ENCODE measurements at places on chromosomes 2 and 18. TPM values are rescaled to one million over a fixed set of nuclear protein-coding genes. Genes with fewer than 3 reads are reported as not detected.

DAW1 gene
- total RNA-seq, result not detected

CCDC148 gene
- 3.1 TPM for total RNA-seq

SF3B6 gene
- total RNA-seq, result 102 TPM

DNA sequence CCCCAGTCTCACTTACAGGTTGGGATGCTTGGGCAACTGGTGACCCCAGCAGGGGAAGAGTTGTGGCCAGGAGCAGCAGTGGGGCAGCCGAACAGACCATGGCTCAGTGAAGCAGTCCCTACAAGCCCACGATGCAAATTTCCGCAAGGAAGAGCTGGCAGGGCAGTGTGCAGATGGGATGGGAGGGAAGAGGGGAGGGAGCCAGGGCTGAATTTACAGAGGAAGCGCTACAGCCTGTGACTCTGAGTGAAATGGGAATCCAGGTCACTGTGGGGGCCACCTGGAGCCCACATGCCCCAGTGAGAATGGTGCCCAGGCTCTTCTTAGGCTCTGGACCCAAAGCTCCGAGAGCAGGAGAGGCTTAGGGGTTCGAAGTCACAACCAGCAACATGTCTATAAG, 27.0 kb upstream of the SELENOI start:
- no peak for DNase-seq

DNA sequence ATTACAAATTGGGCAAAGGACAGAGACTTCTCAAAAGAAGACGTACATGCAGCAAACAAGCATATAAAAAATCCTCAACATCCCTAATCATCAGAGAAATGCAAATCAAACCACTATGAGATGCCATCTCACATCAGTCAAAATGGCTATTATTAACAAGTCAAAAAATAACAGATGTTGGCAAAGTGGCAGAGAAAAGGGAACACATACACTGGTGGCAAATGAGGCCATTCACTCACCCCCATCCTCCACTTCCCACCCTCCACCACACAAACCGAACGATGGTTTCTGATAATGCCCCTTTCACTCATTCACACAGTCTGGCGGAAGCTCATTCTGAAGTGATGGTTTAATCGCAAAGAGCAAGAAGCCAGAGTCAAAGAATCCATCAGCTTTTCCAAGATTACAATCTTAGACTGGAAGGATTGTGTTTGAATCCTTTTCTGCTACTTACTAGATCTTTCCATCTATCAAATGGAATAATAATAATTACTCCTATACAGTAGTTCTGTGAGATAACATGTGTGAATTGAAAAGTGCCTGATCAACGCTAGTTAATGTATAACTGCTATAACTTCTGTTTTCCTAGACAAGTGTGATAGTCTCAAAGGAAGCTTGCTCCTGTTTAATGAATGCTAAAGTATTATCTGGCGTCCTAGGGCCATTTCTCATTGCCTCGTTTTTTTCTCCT, 16.9 kb upstream of the CD28 start:
- DNase-seq, result no peak

ZAP70 gene
- total RNA-seq, result 1.2 TPM

DNA sequence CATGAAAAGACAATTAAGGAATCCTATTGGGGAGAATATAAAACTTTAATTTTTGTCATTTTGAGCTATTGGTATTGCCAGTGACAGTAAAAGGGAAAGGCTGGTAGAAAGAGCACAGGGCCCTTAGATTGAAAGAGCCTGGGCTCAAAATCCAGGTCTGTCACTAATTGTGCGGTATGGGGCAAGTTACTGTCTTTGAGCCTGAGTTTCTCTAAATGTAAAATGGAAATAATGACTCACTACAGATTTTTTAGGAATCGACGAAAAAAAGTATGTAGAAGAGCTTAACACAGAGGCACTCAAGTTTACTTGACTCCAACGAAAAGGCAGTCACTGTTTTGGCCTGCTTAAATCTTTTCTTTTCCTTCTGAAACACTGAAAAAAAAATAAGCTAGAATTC, 7.0 kb downstream of the NDUFV2 start:
- DNase-seq, result no peak

GRCh38 chr2:137023205-137023604, 257.9 kb downstream of the THSD7B start:
- DNase-seq, result no peak

RTP5 gene
- not detected for total RNA-seq

ABCB11 gene
- total RNA-seq, result not detected

GRCh38 chr2:45778720-45779171, 127.3 kb downstream of the PRKCE start:
- no peak for DNase-seq

- DNase-seq, result no peak
These were observed 6.5 kb downstream of the TSHZ1 start for GRCh38 chr18:75216911-75217689.

NT5DC4 gene
- total RNA-seq, result not detected

GRCh38 chr18:56475250-56475649, 163.1 kb downstream of the TXNL1 start:
- DNase-seq, result no peak

- DNase-seq, result no peak
These were observed 101.6 kb upstream of the TTN start for GRCh38 chr2:178908810-178909209.

- no peak for DNase-seq
These were observed 5.3 kb downstream of the PROM2 start for GRCh38 chr2:95279435-95280035.

DNA sequence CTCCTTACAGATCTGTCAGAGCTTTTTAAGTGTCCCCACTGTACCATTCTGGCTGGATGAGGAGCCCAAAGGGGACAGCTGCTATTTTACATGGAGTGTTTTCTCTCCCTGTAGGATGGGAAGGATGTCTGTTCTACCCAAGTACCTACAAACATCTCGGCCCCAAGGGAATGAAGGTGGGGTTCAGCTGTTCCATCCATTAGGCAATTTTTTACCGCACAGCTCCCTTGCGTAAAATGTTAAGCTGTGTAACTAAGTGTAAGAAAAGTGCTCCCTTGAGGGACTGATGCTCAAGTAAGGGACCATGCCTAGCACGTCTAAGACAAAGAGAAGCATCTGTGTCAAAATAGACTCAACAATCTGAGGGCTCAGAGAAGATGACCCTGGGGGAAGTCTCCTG, 180.3 kb downstream of the MYO5B start:
- DNase-seq, result no peak

DCDC2C gene
- total RNA-seq, result not detected

MTCL1 gene
- 48.7 TPM for total RNA-seq

DNA sequence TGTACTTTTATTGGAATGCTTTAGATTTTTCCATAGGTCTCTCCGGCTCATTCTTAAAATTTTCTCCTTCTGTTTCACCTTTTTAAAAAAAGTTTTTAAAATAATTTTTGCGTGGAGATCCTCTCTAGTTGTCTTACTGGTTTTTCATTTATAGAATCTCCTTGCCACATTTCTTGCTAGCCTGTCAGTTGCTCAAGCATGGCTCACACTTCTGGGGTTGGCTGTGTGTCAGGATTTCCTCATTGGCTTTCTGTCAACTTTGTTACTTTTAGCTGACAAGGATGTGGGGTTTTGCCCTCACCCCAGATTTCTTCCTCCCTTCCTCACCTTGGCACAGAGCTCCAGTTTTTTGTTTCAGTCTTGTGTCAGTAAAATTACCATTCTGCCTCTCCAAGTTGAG, 124.6 kb downstream of the ZNF407 start:
- DNase-seq, result no peak

DNA sequence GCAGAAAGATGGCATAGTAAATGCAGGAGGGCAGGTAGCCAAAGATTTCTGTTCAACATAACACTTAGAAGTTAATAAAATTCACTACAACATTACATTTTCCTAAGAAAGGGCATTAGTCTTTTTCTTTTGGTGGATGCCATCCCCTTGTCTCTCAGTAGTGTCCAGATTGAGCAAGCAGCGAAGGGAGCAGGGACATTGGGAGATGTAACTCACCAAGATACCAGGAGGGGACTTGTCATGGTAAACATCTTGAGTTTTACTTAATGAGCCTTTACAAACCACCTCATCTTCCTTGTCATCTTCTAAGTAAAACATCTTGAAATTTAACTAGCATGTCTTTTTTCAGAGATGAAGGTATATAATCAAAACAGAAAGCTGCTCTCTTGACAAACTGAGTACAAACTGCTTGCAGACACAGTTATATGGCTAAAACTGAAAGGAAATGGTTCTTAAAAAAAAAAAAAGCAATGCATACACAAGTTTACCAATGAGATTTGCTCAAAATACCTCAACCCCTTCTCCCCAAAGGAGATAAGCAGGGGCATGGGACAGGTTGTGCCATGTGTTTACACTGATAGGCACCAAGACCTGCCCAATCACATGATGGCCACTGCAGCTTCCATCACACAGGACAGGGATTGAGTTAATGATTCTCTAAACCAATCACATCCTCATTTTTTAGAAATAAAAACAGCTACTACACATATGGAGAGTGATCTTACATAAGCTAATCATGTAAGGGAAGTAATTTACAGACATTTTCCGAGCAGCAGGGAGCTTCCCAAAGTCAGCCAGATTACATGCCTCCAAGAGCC, 30.3 kb downstream of the LPIN2 start:
- DNase-seq, result no peak

RBMS1 gene
- 94.0 TPM for total RNA-seq

ITPRIPL1 gene
- total RNA-seq, result 3.5 TPM

DNA sequence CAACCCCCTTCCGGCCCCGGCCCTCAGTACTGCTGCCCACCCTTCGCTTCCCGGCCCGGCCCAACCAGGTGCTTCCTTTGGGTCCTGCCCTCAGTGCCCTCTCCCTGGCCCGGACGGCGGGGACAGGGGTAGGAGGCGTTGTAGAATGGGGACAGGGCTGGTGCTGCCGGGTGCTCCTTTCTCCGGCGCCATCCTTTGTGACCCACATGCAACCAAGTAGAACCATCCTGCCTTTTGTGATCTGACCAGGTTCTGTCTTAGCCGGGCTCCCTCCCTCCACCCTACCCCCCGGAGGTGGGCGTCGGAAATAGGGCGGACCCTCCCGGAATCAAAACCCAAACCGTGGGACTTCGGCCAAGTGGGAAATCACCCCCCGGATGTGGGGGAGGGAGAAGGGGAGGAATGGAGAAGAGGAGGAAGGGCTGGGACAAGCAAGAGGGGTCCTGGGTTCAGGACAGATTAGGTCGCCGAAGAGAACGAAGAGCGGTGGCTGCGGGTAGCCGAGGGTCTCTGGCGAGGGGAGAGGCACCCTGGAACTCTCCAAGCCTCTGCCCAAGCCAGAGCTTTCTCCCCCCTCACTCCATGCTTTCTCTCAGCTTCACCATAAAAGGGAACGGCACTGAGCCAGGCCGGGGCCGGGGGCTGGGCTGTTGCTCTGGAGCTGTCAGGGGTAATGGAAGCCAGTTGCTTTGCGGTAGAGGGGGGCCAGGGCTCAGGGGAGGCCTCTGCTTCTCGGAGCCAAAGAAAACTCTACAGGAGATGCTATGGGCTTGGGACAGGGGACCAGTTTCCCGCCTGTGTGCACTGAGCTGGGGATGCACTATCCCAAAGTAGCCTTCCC, 756 bp upstream of the OST4 start:
- DNase-seq, result no peak

DNA sequence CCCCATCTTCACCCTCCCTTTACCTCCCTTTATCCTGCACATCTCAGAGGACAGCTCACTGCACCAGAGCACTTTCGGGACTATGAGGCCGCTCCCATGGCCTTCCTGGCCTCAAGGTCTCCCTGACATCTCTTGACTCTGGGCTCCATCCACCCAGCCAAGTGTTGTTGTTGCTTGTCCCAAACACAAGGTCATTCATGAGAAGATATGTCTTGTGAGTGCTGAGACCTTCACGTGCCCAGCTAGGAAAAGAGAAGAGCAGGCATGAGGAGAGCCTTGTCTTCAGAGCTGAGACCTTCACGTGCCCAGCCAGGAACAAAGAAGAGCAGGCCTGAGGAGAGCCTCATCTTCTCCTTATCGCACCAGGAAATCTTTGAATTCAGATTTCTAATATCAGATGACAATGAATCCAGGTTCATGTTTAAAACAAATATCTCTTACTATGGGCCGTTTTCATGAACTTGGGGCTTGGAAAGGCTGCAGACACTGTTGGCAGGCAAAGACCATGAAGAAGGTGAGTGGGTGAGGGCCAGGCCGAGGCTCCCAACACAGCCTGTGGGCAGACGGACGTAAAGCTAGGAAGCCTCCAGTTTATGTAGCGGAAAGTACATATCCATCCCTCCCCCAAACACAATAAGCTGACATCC, 256.1 kb downstream of the NDUFA10 start:
- no peak for DNase-seq
